ENCODE measurements at places on chromosomes 3 and 15. TPM values are rescaled to one million over a fixed set of nuclear protein-coding genes. Genes with fewer than 3 reads are reported as not detected.

DNA sequence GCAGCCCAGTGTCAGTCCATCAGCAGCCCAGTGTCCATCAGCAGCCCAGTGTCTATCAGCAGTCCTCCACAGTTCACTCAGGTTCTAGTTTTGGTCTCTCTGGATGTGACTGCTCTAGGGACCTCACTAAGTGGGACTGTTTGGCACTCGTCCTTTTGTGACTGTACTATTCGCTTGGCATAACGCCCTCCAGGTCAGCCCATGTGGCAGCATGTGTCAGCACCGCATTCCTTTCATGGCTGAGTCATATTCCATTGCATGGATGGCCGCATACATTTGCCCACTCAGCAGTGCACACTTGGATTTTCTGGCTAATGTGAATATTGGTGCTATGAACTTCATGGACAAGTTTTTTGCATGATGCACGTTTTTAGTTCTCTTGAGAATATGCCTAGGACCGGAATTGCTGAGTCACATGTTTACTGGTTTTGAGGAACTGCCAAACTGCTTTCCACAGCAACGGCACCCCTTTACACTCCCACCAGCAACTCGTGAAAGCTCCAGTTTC, 16.4 kb downstream of the CHST13 start:
- DNase-seq, result no peak

- DNase-seq, result no peak
These were observed 107.0 kb downstream of the ALCAM start for GRCh38 chr3:105473521-105474223.

GRCh38 chr3:129593230-129593594, 13.3 kb downstream of the PLXND1 start:
- DNase-seq, result no peak

DNA sequence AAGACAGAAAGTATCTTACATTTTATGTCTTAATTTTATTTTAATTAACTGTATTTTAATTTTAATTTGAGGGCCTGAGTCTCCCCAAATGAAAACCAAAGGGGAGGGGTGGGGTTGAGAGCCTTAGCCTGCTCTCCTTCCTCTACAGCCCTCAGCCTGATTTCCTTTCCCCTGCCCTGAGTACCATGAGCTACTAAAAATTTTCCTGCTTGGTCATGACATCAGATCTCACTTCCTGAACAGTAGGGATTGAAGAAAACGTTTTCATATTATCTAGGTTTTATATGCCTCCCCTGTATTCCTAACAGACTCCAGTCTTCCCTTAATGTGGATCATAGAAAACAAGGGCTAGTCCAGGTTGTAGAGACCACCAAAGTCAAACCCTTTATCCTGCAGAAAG, 133.9 kb downstream of the MYLK start:
- no peak for DNase-seq

DNA sequence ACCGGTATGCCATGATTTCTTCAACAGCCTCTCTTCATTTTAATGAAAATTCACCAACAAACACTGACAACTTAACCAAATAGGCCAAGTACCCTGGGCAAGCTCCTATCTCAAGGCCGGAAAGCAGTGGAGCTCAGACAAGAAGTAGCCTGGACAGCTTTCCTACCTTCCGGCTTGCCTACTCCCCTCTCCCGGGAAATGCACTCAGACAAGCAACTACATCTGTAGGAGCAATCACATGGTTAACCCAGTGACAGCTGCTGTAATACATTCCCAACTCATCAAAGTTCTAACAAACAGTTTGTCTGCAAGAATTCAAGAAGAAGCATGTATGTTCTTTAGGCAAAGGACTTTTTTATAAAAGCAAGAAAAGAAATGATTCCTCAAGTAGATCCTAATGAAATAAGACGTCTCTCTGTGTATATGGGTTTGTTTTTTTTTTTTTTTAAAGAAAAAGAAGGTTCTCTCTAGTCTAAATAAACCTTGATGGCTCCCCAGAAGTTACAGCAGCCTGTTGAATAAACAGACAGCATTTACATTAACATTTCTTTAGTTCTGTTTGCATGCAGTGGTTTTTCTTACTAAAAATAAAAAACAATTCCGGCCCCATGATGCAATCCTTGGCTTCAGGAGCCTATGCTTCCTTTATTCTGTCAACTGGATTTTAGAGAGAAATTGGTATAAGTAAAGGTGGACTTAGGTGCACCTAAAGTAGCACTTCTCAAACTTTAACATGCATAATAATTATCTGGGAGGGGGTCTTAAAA, 278.7 kb downstream of the NEK10 start:
- DNase-seq, result no peak

TM4SF18 gene
- 26.6 TPM for polyA plus RNA-seq

DNA sequence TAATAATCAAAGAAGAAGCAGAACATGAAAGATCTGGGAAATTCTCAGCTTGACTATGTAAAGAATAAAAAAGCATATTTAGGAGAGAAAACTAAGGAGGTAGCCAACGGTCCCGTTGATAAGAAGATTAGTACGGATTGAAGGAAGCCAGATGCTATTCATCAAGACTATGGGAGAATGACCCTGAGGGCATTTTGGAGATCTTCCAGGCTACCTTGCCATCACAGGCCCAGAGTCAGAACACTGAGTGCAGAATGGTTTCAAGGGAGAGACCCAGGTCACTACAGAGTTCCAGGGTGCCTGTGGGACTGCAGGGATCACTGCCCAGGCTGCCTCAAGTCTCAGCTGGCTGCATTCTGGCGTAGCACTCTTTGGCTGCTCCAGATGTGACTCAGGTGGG, 752.9 kb upstream of the ARPP21 start:
- no peak for DNase-seq

NR2E3 gene
- 0.31 TPM for polyA plus RNA-seq

- no peak for DNase-seq
These were observed 101.6 kb downstream of the SLC25A26 start for GRCh38 chr3:66322436-66322835.

- no peak for DNase-seq
These were observed 1029.3 kb upstream of the CFAP20DC start for GRCh38 chr3:60079076-60079475.

CAMKV gene
- polyA plus RNA-seq, result 0.17 TPM

DNA sequence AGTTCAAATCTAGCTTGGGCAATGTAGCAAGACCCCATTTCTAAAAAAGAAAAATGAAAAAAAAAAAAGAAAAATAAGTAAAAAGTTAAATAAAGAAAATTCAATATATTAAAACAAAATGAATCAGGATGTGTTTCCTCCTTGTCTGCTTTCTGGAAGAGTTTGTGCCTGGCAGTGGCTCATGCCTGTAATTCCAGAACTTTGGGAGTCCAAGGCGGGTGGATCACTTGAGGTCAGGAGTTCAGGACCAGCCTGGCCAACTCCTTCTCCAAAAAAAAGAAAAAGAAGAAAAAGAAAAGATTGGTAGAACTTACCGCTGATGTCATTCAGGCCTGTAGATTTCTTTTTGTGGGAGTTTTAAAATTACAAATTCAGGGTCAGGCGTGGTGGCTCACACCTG, 36.8 kb downstream of the DAG1 start:
- DNase-seq, result no peak

DNA sequence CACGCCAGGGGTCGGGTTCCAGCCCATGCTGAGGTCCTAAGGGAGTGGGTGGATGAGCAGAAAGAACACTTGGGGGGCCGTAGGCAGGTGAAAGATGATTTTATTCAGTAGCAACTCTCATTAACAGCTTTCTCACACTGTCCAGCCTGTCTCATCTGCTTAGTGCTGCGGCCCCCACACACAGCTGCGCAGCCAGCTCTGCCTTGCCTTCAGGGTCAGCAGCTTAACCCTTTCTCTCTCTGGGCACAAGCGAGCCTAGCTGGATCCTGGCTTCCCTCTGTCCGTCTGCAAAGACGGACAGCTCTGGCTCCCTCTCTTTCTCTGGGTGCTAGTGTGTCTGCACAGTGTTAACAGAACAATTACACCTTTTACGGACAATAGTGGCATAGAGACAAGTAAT, 21.3 kb downstream of the NPAP1 start:
- no peak for DNase-seq

ARPIN gene
- polyA plus RNA-seq, result 30.3 TPM

DNA sequence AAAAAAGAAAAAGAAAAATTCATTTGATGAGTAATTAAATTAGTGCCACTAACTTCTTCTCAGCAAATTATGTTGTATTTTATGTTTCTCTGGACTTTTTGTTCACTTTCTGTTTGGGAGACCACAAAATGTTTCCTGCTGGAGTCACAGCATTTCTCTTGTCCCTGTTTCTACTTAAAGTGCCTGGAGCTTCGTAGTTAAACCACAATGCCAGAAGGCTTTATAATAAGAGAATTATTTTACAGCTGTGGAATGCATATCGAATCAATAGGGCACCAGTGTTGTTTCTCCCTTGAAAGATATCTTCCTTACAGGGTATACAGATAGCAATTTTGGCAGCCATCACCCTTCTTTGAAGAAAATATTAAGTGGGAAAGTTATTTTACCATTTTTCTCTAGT, 3.2 kb downstream of the DTWD1 start:
- DNase-seq, result no peak

MED12L gene
- polyA plus RNA-seq, result 2.6 TPM

DNA sequence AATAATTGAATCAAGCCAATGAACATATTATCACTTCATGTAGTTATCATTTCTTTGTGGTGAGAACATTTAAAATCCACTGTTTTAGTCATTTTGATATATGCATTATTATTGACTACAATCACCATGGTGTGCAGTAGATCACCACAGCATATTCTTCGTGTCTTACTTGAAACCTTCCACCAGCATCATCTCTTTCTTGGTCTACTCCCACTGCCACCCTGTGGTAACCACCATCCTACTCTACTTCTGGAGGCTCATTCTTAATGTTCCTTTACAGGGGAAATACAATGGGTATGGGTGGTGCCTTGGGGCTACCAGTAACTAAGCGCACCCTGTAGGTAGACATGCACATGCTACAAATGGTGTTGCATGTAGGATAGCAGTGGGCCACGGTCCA, 25.4 kb downstream of the PXK start:
- DNase-seq, result no peak

- DNase-seq, result no peak
These were observed 79.8 kb downstream of the SEMA5B start for GRCh38 chr3:122947738-122948137.

- DNase-seq, result no peak
These were observed 116.0 kb upstream of the MRPS22 start for GRCh38 chr3:139227827-139228226.

- DNase-seq, result no peak
These were observed 1.4 kb upstream of the RPSA start for GRCh38 chr3:39404943-39405686.
